ENCODE measurements at places on chromosomes 3 and 15. TPM values are rescaled to one million over a fixed set of nuclear protein-coding genes. Genes with fewer than 3 reads are reported as not detected.
A peak's percentile ranks its signal among the peaks of the same experiment; 100 is the strongest.

TMC3 gene
- total RNA-seq, result not detected

GPR62 gene
- not detected for total RNA-seq

IGSF10 gene
- not detected for total RNA-seq

ZNF385D gene
- 2.7 TPM for total RNA-seq

CD200R1 gene
- total RNA-seq, result 7.5 TPM

DNA sequence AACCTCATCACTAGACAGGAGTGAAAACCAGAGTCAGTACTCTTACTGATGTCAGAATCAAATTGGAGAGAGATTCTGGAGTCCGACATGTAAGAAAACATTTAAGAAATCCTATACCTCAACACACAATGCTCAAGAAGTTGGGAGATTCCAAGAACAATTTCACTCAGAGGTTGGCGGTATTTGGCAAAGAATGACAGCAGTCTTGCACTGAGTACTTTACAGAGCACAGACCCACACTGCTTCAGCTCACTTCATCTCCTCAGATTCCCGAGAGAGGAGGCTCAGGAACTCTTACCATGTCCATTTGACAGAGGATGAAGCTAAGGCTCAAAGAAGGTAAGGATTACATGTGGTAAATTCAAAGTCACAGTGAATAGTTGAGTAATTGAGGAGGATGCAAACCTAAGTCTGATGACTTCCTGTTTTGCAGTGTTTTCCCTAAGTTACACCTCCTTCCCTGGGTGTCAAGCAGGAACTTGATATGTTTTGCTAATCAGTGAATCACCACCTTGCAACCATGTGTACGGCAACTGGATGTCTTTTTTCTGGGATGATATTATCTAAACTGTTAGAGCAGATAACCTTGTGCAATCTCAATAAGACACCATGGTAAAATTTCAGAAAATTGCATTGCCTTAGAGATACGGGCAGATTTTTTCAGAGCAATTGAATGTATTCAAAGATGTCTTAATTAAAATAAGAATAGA is 61.3 kb upstream of the MME start:
- H3K4me3 ChIP-seq, result no peak overlapping the region
- H3K36me3 ChIP-seq, result no peaks in the 10 kb centered on the region
- no peak overlapping the region for H3K27ac ChIP-seq
- no peak for DNase-seq
- H3K27me3 ChIP-seq, result no peaks in the 10 kb centered on the region

DNA sequence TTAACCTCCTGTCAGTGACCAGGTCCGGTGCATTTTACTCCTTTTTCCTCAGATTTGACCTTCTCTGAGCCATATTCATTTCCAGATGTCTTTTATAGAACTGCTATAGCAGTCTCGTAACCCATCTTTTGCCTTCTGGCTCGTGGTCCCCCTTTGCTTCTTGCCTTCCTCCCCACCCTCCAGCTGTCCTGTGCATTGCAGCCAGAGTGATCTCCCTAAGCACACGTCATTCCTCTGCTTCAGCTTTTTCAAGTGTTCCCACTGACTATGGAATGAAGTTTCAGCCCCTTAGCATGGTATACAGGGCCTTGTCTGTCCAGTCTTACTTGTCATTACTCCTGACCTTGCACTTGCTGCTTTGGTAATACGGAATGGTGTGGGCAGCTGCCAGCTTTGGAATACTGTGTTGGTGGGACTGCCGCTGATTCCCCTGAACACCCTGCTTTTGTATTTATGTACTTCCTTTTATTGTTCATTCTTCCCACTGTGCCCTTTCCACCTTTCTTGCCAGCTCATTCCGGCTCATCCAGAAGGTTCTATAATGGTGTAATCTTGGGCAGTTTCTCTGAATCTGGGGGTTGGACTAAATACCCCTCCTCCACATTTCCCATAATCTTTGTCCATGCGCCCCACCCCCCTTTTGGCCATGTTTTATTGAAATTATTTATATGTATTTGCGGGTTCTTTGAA is 38.9 kb downstream of the SLC25A26 start:
- no peak for DNase-seq
- no peak overlapping the region for H3K27ac ChIP-seq
- H3K4me3 ChIP-seq, result no peak overlapping the region
- no peaks in the 10 kb centered on the region for H3K27me3 ChIP-seq
- peaks cover 8% of the 10 kb centered on the region for H3K36me3 ChIP-seq

GRCh38 chr3:124997303-124998246 is 58.2 kb downstream of the HEG1 start:
- DNase-seq, result no peak
- no peaks in the 10 kb centered on the region for H3K27me3 ChIP-seq
- H3K36me3 ChIP-seq, result peaks cover 76% of the 10 kb centered on the region
- H3K27ac ChIP-seq, result no peak overlapping the region

GRCh38 chr3:87615506-87615905 is 339.1 kb upstream of the POU1F1 start:
- H3K36me3 ChIP-seq, result no peaks in the 10 kb centered on the region
- no peak overlapping the region for H3K27ac ChIP-seq
- H3K27me3 ChIP-seq, result no peaks in the 10 kb centered on the region

DNA sequence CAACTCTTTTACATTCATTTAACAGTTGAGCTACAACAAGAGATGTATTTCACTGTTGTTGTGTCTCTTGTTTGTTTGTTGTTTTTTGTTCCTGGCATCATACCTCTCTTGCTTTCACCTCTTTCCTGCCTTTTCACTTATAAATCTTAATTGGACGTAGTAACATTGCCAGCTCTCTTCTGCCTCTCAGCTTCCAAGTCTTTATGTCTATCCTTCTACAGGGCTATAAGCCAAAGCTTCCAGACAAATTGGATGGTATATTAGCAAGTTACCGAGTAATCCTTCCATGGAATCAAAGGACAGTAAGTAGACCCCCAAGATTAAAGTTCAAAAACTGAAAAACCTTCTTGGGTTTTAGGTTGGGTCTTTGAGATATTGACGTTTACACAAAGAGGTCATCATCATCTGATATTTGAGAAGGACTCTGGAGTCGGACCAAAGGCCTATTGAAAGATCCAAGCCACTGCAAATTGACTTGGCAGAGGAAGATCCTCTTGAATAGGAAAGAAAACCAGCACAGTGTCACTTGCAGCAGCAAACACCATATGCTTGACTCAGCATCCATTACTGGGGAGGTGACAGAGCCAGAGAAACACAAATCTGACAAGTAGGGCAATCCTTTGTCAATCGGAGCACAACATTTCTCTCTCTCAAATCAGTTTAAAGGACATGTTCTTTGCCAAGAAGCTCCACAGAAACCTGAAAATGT is 648.5 kb upstream of the NR2F2 start:
- H3K27me3 ChIP-seq, result no peaks in the 10 kb centered on the region
- no peaks in the 10 kb centered on the region for H3K36me3 ChIP-seq
- H3K4me1 ChIP-seq, result no peaks in the 10 kb centered on the region
- H3K4me3 ChIP-seq, result no peak overlapping the region
- H3K27ac ChIP-seq, result no peak overlapping the region

GRCh38 chr3:191688756-191689433 is 227.9 kb downstream of the PYDC2 start:
- H3K27ac ChIP-seq, result no peak overlapping the region
- DNase-seq, result no peak
- no peaks in the 10 kb centered on the region for H3K36me3 ChIP-seq
- no peaks in the 10 kb centered on the region for H3K27me3 ChIP-seq

- DNase-seq, result no peak
- H3K4me1 ChIP-seq, result no peaks in the 10 kb centered on the region
- no peaks in the 10 kb centered on the region for H3K27me3 ChIP-seq
- no peak overlapping the region for H3K4me3 ChIP-seq
- no peak overlapping the region for H3K27ac ChIP-seq
Observed at GRCh38 chr15:80509800-80510199, 105.6 kb downstream of the ARNT2 start.

GRCh38 chr3:11917051-11917450 is 70.4 kb upstream of the TAMM41 start:
- no peak for DNase-seq
- no peak overlapping the region for H3K4me3 ChIP-seq
- H3K27ac ChIP-seq, result no peak overlapping the region

DNA sequence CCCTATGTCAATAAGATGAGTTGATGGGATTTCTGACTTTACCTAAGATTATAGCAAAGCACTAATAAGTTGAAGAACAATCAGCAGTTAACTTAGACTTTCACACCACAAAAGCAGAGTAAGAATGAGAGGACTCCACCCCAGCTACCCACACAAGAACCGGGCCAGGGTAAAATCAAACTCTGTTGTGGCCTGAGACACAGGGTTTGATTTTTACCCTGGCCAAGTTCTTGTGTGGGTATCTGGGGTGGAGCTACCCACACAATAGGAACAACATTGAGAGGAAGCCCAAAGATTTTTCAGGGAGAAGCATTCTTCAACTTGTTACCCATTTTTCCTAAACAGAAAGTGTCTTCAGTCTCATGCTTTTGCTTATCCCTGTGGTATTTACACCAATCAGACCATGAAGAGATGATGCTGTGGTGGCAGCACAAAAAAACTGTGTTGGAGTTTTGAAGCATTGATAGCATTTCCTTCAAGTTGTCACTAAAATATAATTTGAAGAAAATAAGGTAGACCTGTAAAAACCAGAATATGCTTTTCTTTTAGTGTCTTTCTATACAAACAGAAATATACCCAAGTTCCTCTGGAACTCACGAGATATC is 25.6 kb downstream of the CPOX start:
- no peaks in the 10 kb centered on the region for H3K36me3 ChIP-seq
- H3K4me3 ChIP-seq, result peak overlapping the region; percentile 80
- peak; percentile 29 for DNase-seq
- H3K27me3 ChIP-seq, result no peaks in the 10 kb centered on the region
- H3K4me1 ChIP-seq, result peaks cover 63% of the 10 kb centered on the region

- H3K4me1 ChIP-seq, result no peaks in the 10 kb centered on the region
- no peaks in the 10 kb centered on the region for H3K36me3 ChIP-seq
- no peak for DNase-seq
- no peaks in the 10 kb centered on the region for H3K27me3 ChIP-seq
- H3K27ac ChIP-seq, result no peak overlapping the region
- no peak overlapping the region for H3K4me3 ChIP-seq
Observed at GRCh38 chr3:41431386-41431785, 232.1 kb downstream of the CTNNB1 start.

- H3K4me3 ChIP-seq, result no peak overlapping the region
- no peaks in the 10 kb centered on the region for H3K36me3 ChIP-seq
- peaks cover 9% of the 10 kb centered on the region for H3K4me1 ChIP-seq
- no peak overlapping the region for H3K27ac ChIP-seq
- H3K27me3 ChIP-seq, result no peaks in the 10 kb centered on the region
- no peak for DNase-seq
Observed at GRCh38 chr3:72407766-72408165, 440.5 kb downstream of the SHQ1 start.

GRCh38 chr3:127161236-127161635 is 31.7 kb upstream of the PRR23E start:
- DNase-seq, result no peak
- no peak overlapping the region for H3K27ac ChIP-seq
- no peaks in the 10 kb centered on the region for H3K4me1 ChIP-seq
- H3K27me3 ChIP-seq, result no peaks in the 10 kb centered on the region
- H3K36me3 ChIP-seq, result no peaks in the 10 kb centered on the region

GRCh38 chr3:105836533-105836932 is 32.3 kb downstream of the CBLB start:
- H3K27me3 ChIP-seq, result no peaks in the 10 kb centered on the region
- peak overlapping the region; percentile 61 for H3K4me3 ChIP-seq
- H3K27ac ChIP-seq, result no peak overlapping the region
- peaks cover 23% of the 10 kb centered on the region for H3K4me1 ChIP-seq
- peaks cover 13% of the 10 kb centered on the region for H3K36me3 ChIP-seq

- H3K36me3 ChIP-seq, result no peaks in the 10 kb centered on the region
- H3K27ac ChIP-seq, result no peak overlapping the region
- no peaks in the 10 kb centered on the region for H3K27me3 ChIP-seq
- no peaks in the 10 kb centered on the region for H3K4me1 ChIP-seq
Observed at GRCh38 chr15:60701261-60702019, 222.5 kb upstream of the ICE2 start.

GRCh38 chr15:78853500-78853899 is 19.2 kb upstream of the MORF4L1 start:
- H3K4me1 ChIP-seq, result no peaks in the 10 kb centered on the region
- H3K27ac ChIP-seq, result no peak overlapping the region
- H3K4me3 ChIP-seq, result no peak overlapping the region
- no peaks in the 10 kb centered on the region for H3K36me3 ChIP-seq
- peaks cover 2% of the 10 kb centered on the region for H3K27me3 ChIP-seq
- DNase-seq, result no peak
